ENCODE measurements at places on chromosomes 6 and 20.
A peak's percentile ranks its signal among the peaks of the same experiment; 100 is the strongest.

DNA sequence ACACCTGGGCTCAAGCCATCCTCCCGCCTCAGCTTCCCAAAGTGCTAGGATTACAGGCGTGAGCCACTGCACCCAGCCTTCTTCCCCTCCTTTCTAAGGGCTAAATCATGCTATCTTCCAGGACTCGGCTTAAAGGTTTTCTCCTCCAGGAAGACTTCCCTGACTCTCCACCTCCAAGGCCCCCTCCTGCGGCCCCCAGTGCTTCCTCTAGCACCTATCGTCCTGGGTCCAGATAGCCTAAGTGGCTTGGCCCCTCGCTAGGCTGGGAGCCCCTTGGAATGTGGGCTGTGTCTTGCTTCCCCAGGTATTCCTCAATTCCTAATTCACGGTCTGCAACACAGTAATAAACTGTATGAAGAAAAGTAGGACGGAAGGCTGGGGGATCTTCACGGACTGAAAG lies 36.7 kb downstream of the PIM1 start:
- DNase-seq = no peak

DNA sequence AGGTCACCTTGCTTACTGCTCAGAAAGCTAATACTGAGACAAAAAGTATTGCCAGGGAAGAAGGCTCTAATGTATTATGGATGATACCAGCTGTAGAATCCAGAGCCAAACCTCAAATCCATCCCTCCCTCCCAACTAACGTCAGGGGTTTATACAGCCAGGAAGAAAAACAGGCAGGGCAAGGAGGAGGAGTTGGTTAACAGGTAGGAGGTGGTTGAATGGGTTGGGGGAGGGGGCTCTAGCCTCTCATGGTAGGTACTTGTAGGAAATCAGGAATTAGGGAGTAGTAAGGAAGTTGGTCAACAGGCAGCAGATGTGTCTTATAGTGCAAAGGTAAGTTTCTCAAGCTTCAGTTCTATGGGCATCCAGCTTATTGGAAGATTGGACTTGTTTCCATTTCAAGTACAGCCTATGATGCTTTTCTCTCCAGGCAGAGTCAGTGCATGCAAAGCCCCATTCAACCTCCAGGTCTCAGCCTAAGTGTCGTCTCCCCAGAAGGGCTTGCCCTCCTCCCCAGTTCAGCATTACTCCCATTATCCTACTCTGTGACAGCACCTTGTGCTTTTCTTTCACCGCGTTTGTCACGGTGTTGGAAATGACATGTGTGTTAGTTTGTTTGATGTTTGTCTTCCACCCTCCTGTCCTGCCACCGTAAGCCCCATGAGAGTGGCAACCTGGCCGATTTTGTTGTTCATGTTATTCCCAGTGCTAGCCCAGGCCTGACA lies 38.1 kb downstream of the PNLDC1 start:
- DNase-seq = no peak

GRCh38 chr6:44224965-44225305 lies 1.5 kb downstream of the SLC29A1 start:
- DNase-seq = no peak

- DNase-seq = no peak
These were observed 771 bp downstream of the ARFRP1 start for GRCh38 chr20:63706852-63707557.

GRCh38 chr6:80029470-80029869 lies 25.0 kb downstream of the TTK start:
- no peak for DNase-seq

DNA sequence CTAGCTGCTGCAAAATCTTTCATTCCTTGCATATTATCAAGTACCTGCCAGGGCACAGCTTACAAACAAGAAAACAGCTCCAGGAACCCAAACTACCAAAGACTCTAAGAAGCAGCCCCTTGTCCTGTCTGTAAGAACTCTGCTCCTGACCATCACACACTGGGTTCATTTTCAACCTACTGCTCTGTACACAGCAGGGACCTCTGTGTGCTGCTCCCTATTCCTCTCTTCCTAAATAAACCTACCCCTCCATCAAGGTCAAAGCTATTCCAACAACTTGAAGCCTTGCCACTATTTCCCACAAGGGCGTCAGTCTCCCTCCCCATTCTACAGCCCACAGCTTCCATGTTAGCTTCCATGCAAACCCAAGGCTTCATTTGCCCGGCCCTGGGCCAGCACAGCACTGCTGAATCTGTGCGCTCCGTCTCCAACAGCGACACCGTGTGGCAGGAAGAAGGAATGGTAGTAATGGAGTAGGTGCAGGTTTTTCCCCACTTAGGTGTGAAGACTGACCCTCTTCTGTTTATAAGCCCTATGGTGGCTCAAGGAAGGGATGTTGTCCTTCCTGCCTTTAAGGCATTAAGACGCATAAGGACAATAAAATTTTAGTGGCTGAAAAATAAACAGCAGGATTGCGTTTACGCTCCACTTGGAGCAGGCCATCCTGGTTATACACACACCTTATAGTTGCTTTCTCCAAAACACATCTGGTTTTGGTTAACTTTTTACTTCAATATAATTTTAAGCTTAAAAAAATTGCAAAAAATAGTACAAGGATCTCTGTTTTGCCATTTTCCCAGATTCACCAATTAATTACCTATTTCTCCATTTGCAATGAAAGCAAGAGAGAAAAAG lies 115.2 kb upstream of the NXT1 start:
- peak; percentile 59 for DNase-seq

GRCh38 chr20:19711126-19711525 lies 46.9 kb upstream of the RIN2 start:
- DNase-seq = no peak

DNA sequence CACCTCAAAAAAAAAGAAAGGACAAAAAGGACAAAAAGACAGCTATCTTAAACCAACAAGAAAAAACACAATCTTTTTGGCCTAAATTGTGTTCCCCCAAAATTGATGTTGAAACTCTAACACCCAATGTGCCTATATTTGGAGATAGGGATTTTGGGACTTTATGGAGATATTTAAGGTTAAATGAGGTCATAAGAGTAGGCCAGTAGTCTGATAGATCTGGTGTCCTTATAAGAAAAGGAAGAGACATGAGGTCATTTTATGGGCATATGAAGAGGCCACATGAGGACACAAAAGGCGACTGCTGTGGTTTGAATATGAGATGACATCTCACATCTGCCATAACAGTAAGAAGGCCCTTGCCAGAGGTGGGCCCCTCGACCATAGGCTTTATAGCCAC lies 49.5 kb downstream of the TRIM38 start:
- no peak for DNase-seq

GRCh38 chr6:114216789-114217467 lies 125.9 kb downstream of the HS3ST5 start:
- no peak for DNase-seq

DNA sequence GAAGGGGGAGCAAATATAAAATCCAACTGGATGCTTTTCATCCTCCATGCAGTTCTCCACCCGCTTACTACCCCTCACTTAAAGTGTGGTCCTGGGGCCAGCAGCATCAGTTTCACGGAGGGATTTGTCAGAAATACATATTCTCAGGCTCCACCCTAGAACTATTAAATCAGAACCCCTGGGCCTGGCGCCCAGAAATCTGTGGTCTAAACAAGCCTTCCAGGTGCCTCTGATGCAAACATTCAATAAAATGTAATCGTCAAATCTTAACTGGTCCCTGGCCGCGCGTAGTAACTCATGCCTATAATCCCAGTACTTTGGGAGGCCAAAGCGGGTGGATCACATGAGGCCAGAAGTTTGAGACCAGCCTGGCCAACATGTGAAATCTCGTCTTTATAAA lies 47.7 kb downstream of the ATXN1 start:
- no peak for DNase-seq

GRCh38 chr6:156942266-156942665 lies 165.1 kb downstream of the ARID1B start:
- no peak for DNase-seq

DNA sequence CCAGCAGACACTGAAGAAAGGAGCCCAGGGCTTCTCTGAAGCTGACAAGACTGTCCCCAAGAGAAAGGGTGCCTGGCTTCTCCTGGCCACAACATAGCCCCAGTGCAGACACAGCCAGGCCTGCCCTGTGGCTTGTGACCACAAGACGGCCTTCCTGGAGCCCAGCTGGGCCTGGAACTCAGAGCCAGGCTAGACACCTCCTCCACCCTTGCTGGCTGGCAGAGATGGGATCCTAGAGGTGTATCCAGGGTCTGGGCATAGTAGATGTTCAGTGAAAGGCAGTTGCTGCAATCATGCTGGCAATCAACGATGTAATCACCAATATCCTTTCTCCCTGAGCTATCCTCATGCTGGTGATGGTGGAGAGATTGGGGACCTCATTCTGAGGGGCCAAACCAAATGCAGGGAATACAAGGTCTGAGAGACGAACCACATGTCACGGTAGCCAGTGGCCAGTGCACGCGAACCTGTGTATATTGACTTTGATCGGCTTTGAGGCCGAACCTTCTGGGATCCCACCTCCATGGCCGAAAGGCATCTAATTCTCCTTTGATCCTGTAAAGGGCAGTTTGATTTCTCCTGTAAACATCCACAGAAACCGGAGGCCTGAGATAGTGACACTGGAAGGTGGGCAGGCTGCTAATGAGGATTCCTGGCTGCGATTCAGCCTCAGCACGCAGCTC lies 115.2 kb downstream of the PSMB1 start:
- DNase-seq = no peak

GRCh38 chr20:57902473-57902872 lies 192.7 kb upstream of the PMEPA1 start:
- DNase-seq = peak; percentile 8

GRCh38 chr20:5046656-5047339 lies 45.5 kb upstream of the SLC23A2 start:
- peak; percentile 79 for DNase-seq

DNA sequence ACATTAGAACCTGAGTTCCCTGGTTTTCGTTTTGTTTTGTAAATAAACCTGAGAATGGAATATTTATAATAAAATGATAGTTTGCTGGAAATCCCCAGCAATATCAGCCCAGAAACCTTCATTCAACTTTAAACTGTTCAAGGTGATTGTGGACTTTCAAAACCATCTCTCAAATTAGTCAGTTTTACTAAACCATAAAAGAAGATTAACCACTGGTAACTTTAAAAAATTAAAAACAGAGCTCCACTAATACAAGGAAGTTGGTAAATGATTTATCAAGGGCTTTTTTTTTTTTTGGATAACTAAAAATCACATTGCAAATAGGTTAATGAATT lies 10.0 kb downstream of the MBOAT1 start:
- no peak for DNase-seq

DNA sequence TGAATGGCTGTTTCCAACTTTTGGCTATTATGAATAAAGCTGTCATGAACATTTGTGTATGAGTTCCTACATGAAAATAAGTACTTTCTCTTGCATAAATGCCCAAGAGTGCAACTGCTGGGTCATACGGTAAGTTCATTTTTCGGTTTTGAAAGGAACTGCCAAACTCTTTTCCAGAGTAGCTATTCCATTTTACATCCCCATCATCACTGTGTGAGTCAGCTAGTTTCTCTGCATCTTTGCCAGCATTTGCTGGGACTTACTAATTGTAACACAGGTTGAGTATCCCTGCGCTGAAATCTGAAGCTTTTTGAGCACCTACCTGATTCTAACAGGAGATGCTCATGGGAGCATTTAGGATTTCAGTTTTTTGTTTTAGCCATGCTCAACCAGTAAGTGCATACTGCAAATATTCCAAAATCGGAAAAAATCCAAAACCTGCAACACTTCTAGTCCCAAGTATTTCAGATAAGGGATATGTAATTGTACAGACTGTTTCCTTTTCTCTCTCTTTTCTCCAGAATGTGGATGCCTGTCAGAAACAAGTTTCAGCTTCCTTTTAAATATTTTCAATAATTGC lies 118.4 kb downstream of the DTNBP1 start:
- DNase-seq = no peak

DNA sequence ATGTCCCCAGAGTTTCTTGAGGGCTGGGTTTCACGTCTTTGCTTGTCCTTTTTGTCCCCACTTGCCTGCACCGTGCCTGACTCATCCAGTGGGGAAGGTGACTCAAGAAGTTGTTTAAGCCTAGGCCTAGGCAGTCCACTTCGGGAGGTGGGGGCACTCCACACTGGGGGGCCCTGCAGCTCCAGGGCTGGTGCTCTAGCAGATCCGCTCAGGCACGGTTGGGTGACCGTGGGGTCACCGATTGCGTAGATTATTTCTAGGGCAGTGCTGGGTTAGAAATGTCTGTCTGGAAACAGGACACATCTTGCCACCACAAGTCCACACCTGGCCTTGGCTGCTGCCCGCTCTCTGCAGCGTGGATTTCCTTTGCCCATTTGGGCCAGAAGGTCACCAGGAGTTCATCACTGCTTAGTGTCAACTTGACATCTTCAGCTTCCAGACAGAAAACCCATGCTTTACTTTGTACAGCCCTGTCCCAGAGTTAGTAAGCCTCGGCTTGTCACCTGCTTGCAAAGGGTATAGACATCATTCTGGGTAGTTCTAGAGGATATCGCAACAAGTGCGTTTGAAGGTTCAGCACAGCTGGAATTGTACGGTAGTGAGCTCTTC lies 13.6 kb upstream of the C20orf144 start:
- DNase-seq = no peak

DNA sequence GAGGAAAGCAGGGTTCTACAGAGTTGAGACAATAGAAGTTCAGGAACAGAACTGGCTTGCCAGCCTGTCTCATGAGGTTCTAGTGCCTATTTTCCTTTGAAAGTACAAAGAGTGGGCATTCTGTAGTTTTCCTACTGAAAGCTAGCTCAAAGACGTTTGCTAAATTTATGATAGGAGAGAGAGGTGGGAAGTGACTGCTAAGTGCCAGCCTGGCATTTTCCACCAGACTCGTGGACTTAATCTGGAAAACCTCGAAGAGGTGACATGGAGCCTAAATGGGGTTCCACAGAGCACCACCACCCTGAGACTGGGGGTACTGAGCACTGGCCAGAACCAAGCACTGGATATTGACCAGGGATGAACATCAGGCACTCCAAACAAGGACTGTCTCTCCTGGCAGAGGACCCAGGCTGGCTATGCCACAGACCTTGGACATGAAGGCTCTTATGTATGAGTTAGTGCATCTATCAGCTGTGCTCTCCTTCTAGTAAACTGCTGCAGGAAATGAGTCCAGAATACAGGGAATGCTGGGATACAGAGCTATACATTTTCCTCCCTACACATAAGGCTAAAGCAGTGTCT lies 7.1 kb downstream of the PEX6 start:
- no peak for DNase-seq

GRCh38 chr20:60091861-60092260 lies 133.6 kb downstream of the CDH26 start:
- DNase-seq = no peak

DNA sequence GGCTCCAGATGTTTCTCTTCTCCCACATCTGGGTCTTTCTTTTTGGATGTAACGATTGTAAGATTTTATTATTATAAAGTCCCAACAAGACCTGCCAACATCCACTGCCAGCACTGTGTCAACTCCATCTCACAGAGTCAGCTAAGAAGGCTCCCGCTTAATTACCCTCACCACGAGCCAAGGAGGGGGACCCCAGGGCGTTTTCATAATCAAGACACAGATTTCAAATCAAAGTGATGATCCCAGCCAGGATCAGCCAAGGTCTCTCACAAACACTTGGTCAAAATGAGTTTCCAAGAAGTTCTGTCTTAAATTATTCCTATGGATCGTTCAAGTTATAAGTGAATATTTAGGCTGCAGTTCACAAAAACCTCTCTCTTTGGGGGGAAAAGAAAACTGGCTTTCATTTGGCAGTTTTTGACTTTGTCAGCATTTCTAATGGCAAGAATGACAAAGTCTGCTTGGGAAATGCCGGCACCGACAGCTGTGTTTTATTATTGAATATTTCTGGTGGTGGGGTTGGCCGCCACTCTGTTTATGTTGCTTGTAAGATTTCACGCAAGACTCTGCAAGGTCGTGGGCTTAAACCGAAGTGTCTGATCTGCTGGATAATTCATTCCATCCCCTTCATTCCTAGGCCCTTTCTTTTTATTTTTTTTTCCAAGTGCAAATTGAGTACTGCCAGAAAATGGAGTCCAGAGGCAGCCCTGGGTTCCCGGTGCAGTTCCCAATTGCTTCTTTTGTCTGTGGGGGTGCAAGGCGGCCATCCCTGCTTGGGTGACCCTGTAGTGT lies 170.2 kb upstream of the PMEPA1 start:
- DNase-seq = no peak
